T-helper 9 cell (primary cell): ENCODE measurements at places on chromosomes 7 and 10.
A peak's percentile ranks its signal among the peaks of the same experiment; 100 is the strongest.

DNA sequence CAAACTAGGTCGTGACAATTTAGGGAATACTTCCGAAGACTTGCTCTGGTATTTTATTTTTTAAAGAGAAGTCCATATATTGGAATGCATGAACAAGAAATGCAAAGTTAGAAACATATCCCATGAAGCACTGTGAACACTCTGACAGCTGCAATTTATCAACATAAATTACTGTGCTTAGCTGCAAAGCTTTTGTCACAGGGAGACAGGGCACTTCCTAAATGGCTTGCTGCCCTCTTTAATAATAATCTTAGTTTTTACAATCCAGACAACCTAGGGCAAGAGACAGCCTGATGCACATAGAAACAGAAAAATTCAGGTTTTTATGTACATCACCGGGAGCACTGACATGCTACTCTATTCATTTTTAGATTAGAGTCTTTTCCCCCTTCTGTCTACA, 78.3 kb upstream of the NOBOX start:
- DNase-seq, result no peak

DNA sequence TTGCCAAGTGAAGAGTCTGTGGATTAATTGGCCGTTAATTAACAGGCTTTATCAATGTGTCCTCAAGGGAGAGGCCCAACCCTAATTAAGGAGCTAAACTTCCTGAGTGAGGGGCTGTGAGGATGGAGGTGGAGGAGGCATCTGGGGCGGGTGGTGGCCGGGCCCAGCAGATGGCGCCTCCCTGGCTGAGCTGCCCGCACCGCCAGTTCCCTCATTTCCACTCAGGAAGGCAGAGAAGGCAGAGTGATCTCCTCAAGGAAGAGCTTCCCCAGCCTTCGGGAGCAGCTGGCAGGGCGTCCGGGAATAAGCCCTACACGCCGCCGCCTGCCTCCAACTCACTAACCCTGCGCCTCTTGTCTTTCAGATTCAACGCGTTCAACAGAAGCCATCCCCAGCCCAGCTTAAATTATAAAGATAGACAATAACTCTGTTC, 112.2 kb downstream of the CYTH3 start:
- DNase-seq, result no peak

GRCh38 chr10:5543623-5544022, 18.9 kb downstream of the CALML3 start:
- DNase-seq, result no peak

- DNase-seq, result no peak
Measured at GRCh38 chr10:79269443-79269842, 77.8 kb upstream of the PPIF start.

- no peak for DNase-seq
Measured at GRCh38 chr7:91323626-91324158, 59.5 kb downstream of the FZD1 start.

DNA sequence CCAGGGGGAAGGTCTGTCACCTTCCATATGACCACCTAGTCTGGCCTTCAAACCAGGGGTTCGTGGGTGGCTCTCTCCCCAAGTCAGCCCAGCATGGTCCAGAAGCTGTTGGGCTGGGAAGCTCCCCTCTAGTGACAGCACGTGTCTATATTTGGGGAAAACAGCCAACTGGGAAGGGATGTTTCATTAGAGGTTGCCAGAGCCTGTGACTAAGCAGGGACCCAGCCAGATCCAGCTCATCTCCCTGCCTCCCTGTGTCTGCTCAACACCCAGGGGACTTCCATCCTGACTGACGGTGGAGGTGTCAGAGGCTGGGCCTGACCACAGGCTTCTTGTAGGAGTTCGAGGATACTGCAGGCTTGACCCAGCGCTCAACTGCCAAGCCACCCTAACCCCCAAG, 10.5 kb downstream of the STYXL1 start:
- DNase-seq, result no peak

- DNase-seq, result no peak
Measured at GRCh38 chr10:99930731-99931550, 78.8 kb downstream of the DNMBP start.

- no peak for DNase-seq
Measured at GRCh38 chr10:130884456-130884855, 427.1 kb downstream of the TCERG1L start.

DNA sequence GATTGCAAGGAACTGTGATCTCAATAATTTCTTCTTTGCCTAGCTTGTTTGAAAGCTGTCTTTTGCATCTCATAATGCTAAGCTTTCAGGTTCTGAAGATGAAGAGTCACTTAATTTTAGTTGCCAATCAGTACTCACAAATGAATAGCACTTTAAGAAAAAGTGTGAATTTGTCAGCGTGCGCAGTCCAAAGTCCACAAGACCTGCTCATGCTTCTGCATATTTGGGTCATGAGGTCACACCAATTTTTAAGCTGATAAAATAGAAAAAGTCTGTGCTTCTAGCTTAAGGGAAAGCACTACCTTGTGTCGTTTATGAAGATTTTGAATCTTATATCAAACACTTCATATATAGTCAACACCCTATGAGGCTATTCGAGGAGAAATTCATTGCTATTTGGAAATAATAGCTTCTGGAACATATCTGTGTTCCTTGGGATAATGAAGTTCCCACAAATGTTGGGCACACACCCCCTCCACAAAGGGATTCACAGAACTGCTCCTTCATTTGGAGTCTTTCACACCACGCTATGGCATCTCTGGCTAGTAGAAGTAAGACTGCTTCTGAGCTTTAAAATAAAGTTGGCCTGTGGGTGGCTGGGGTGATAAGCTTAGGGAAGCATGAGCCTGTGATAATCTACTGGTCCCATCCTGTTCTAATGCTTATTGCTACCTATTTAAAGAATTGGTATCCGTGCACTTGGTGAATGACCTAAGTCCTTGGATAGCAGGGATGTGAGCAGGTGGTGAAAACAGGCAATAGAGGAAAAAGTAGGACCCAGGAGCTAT, 33.3 kb downstream of the A1CF start:
- no peak for DNase-seq

DNA sequence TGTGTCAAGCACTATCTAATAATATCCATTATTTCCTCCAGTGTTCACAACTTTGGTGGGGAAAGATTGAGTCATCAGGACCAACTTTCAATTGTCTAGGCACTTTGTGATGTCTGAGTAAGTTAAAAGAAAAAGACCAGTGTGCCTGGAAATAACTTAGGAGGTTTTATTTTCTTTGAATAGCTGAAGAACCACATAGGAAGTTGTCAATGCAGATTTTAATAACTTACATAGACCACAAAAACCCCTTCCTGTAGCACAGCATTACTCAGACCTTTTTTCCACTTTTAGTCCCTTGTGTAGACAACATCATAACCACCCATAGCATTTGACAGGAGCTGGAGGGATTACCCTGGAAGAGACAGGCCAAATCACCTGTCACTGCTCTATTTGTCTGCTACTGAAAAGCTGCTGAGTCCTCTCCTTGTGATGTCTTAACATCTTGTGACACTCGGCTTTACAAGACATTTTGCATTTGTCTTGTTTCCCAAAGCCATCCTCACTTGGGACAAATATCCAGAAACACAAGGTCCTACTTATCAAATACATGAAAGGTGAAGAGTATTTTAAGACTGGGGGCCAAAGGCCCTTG, 241.5 kb upstream of the PTER start:
- no peak for DNase-seq

- no peak for DNase-seq
Measured at GRCh38 chr7:95454438-95455045, 19.7 kb upstream of the PON2 start.

DNA sequence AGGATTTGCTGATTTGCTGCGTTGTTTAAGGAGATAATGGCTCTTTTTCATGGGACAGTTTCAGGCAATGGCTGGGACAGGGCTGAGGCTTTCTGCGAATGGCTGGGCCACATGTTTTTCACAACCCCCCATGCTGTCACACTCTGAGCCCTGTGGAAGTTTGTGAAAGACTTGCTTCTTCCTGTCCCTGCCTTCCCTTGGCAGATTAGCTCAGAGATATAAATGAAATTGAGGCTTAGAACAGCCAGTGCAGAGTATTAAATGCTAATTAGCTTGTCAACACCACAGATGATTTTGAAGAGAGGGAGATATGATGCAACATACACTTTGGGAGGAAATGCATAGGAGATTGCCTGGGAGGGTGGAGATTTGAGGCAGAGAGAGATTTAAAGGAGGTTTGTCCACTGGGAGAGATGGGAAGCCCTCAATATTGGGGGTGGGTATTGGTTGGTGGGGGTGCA, 232.0 kb downstream of the SH2D4B start:
- no peak for DNase-seq

DNA sequence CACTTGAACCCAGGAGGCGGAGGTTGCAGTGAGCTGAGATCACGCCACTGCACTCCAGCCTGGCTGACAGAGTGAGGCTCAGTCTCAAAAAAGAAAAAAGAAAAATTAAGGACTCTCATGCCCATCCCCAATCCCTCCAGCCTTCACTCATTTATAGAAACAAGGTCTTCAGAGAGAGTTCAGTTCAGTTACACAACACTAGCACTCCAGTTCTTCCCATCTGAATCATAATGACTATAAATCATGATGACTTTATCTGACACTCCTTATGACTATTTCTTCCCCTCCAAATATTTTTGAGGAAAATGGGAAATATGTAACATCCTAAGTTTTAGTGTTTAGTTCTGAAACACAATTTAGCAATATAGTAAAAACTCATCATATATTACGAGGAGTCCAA, 107.4 kb upstream of the LSM8 start:
- DNase-seq, result no peak

- DNase-seq, result peak; percentile 2
Measured at GRCh38 chr7:28853834-28854749, 104.0 kb downstream of the TRIL start.

- no peak for DNase-seq
Measured at GRCh38 chr10:52853704-52854103, 81.1 kb upstream of the MBL2 start.

DNA sequence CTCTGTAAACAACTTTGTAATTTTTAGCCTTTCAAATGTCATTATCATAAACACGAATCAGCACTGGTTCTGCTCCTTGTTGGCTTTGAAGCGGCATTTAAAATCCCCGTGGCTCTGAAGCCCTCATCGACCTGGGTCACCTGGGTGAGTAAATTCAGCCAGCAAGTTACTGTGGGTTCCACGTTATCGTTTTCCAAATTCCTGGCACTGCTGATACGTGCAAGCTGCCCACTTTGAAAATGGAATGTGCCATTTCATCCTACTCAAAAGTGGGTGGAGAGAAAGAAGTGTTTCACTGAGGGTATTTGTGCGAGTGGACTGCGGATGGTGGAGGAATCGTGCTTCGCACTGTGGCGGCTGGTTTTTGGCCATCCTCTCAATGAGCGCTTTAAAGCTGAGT, 281.7 kb downstream of the KLF6 start:
- no peak for DNase-seq

DNA sequence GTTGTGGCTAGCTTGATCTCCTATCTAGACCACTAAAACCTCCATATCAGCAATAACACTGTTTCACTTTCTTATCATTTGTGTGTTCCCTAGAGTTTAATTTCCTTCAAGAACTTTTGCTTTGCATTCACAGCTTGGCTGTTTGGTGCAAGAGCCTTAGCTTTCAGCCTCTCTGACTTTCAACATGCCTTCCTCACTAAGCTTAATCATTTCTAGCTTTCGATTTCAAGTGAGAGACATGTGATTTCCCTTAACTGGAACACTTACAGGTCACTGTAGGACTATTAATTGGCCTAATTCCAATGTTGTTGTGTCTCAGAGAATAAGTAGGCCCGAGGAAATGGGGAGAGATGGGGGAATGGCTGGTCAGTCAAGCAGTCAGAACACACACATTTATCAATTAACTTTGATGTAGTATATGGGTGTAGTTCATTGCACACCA, 10.6 kb upstream of the BPGM start:
- DNase-seq, result no peak

GRCh38 chr7:129311429-129311828, 86.6 kb downstream of the AHCYL2 start:
- DNase-seq, result no peak

DNA sequence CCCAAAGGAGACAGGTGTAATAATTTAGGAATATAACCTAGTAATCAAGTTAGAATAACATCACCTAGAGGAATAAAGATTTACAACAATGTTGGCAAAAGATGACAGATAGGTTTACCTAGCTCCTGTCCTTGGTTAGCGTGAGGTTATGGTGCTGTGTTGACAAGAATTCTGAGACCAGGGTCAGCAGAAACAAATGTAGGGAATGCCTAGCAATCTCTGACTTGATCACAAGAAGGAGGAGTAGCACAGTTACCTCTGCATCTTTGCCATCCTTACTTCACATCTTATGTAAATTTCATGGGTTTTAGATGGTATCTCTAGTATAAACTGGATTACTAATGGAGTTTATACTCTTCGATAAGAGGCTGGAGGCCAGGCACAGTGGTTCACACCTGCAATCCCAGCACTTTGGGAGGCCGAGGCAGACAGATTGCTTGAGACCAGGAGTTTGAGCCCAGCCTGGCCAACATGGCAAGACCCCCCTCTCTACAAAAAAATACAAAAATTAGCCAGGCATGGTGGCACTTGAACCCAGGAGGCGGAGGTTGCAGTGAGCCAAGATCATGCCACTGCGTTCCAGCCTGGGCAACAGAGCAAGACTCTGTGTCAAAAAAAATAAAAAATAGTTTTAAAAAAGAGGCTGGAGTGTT, 37.1 kb downstream of the REEP3 start:
- no peak for DNase-seq

GRCh38 chr10:99084161-99084560, 151.5 kb downstream of the HPSE2 start:
- no peak for DNase-seq

- no peak for DNase-seq
Measured at GRCh38 chr10:22894714-22895113, 33.1 kb upstream of the ARMC3 start.

DNA sequence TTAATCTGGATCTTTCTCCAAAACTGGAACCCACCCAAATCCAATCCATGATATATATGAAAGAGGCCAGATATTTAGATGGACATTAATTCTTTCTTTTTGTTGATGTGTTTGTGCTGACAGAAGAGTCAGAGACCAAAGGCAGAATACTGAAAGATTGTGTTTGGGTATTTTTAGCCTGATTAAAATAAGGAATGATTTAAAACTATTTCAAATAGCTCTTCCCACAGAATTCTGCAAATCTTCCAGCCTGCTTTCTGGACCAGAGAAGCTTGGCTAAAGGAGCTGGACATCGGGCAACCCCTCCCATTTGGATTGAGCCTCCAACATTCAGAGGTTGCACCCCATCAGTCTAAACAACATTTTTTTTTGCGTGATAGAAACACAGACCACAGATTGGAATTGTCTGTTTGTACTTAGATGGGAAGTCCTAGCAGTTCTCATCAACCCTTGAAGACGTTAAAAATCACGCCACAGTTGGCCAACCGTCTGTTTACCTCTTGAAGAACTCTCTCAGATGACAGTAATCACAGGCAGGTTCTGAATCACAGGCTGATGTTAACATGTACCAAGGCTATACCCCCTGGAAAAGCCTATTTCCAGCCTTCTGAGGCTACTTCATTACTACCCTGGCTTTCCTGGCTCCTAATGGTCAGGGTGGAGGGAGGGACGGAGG, 155.2 kb upstream of the NRP1 start:
- DNase-seq, result no peak

- DNase-seq, result no peak
Measured at GRCh38 chr10:95201736-95202135, 7.7 kb downstream of the ACSM6 start.
